Colonic mucosa (tissue), 4 donors: ENCODE measurements at places on chromosomes 16 and 17. TPM values are rescaled to one million over a fixed set of nuclear protein-coding genes. Genes with fewer than 3 reads are reported as not detected.

GRCh38 chr16:80375513-80375912 is 165.3 kb upstream of the DYNLRB2 start:
- no peak for DNase-seq

- no peak for DNase-seq
Observed at GRCh38 chr17:69997332-69997731, 77.7 kb upstream of the KCNJ16 start.

- DNase-seq: peak; percentile 81
Observed at GRCh38 chr16:68490829-68491575, 42.7 kb upstream of the SMPD3 start.

GRCh38 chr17:69287168-69287567 is 39.8 kb downstream of the ABCA5 start:
- no peak for DNase-seq

- peak; percentile 69 for DNase-seq
Observed at GRCh38 chr17:81090361-81091136, 55.6 kb downstream of the BAIAP2 start.

GRCh38 chr16:85838381-85838780 is 38.9 kb downstream of the COX4I1 start:
- no peak for DNase-seq

DNA sequence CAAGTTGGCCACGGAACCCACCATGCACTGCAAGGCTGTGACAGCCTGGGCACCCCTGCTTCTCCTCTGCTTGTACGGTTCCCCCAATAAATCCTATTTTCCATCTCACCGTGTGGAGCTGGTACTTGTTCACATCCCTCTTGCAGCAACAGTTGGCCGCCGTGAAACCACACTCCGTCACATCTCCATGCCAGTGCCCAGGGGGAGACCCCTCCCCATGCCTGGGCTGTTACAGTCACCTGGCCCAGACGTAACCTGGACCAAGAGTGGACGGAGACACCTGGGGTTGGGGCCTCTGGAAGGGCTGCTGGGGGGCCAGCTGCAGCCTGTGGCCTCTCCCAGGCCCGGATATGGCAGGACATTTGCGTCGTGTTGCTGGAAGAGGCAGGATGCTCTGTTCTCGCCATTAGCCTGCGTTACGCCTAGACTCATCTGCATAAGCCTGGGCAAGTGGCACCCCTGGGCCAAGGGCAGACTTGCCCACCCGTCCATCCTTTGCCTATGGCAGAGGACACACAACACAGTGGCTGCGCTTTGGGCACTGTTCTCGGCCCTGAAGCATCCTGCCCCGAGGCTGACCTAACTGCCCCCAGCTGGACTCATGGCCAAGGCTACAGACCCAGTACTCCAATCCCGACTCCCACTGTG is 14.2 kb upstream of the KREMEN2 start:
- DNase-seq: no peak

DNA sequence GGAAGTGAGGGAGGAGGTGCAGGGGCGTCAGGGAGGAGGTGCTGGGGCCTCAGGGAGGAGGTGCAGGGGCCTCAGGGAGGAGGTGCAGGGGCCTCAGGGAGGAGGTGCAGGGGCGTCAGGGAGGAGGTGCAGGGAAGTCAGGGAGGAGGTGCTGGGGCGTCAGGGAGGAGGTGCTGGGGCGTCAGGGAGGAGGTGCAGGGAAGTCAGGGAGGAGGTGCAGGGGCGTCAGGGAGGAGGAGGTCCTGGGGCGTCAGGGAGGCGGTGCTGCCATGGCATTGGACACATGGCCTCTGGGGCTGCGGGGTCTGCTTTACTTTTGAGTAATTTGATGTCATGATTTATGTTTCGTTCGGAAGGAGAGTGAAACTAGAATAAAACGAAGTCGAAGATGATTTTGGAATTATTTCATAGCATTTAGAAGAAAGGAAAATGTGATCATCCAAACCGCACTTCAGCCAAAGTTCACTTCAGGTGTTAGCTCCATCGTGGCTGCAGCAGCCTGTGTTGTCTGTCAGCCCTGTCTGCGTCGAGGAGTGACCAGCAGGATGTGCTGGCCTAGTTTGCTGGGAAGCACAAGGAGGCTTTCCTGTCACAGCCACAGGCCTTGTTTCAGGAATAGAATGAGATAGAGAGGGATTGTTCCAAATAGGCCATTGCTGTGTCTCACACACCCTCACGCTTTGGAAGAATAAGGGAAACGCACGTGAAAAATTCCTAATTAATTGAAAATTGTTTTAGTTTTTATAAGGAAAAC is 42.8 kb downstream of the RAB11FIP3 start:
- no peak for DNase-seq

- no peak for DNase-seq
Observed at GRCh38 chr16:555528-556473, 4.4 kb upstream of the PRR35 start.

DNA sequence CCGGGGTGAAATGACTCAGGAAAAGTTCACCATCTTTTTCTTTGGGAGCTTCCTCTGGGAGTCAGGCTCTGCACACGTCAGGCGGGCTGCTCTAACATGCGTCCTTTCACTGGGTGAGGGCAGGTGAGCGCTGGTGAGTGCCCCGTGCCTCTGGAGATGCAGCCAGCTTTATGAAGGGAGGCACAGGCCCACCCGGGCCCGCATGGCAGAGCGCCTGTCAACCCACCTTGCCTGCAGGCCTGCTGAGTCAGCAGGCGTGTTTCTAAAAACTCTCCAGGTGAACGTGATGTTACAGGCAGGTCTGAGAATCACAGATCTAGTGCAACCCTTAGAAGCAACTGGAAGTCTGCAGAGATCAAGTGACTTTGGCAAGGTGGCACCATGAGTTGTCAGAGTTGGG is 18.4 kb downstream of the MAP1LC3B start:
- DNase-seq: no peak

GRCh38 chr16:27225536-27226360 is 22.4 kb downstream of the KDM8 start:
- DNase-seq: peak; percentile 76

GRCh38 chr16:10338426-10338825 is 47.4 kb upstream of the ATF7IP2 start:
- no peak for DNase-seq

GRCh38 chr17:80825471-80826345 is 165.9 kb upstream of the CHMP6 start:
- no peak for DNase-seq

DNA sequence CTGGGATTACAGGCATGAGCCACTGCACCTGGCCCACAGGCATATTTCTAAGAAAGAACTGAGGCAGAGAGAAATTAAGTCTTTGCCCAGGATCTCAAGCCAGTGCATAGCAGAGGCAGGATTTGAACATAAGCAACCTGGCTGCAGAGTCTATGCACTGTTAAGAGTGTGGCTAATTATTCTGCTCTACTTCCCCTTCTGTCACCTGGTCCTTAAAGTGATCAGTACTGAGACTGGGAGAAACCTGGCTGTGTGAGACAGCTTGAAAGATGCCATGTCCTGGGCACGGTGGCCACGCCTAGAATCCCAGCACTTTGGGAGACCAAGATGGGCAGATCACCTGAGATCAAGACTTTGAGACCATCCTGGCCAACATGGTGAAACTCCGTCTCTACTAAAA is 58.1 kb downstream of the IQCK start:
- DNase-seq: no peak

- DNase-seq: no peak
Observed at GRCh38 chr17:56185491-56186221, 32.4 kb downstream of the ANKFN1 start.

- DNase-seq: no peak
Observed at GRCh38 chr17:36153895-36154610, 22.4 kb downstream of the TBC1D3B start.

GRCh38 chr16:13793841-13794409 is 126.0 kb upstream of the ERCC4 start:
- no peak for DNase-seq

- no peak for DNase-seq
Observed at GRCh38 chr16:31413943-31414342, 14.2 kb downstream of the COX6A2 start.

DNA sequence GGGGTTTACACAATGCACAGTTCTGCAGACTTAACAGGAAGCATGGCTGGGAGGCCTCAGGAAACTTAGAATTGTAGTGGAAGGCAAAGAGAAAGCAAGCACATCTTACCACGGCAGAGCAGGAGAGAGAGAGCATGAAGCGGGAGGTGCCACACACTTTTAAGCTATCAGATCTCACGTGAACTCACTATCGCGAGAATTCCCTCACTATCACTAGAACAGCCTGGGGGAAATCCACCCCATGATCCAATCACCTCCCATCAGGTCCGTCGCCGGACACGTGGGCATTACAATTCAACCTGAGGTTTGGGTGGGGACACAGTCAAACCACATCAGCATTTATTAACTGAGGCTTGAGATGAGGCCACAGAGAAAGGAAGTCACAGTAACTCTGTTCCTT is 326.7 kb downstream of the C16orf95 start:
- DNase-seq: no peak

DNA sequence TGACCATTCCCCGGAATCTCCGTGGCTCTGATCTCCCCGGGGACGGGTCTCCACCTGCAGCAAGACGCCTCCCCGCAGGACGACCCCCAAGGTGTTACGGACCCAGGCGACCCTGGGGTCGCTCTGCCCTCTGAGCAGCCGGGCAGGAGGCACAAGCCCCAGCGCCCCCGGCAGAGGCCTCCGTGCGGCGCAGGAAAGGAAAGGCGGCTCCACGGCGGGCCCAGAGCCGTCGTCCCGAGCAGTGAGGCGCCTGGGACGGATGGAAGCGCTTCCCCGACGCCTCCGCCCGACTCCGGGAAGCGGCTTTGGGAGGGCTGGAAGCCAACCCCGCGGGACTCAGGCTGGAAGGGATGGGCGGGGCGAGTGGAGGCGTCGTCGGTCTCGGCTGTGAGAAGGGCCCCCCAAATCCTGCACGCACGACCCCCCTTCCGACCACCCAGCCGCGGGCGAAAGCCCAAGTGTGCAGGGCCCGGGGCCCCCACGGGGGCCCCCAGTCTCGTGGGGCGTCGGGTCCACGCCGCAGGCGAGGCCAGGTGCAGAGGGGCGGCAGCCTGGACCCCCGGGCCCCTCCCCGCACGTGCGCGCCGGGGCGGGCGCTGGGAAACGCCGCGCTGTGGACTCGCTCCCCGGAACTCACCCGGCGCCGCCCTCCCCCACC is 32.7 kb upstream of the RPH3AL start:
- peak; percentile 30 for DNase-seq

GRCh38 chr16:24748242-24748641 is 18.8 kb downstream of the TNRC6A start:
- DNase-seq: no peak

DNA sequence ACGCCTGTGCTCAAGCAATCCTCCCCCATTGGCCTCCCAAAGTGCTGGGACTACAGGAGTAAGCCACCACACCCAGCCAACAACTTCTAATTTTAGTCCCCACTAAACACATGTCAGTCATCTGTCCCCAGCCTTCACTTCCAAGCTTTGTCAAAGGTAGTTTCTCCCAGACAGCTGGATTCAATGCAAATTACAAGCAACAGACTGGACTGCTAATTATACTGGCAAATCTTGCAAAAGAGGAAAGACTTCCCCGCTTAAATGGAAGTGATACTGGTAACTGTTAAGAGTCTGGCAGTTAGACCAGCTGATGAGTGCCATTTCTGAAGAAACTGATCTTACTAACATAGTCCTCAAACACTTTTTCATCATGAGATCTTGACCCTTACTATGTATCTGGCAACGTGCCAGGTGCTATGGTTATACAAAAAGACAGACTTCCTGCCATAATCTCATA is 8.2 kb upstream of the GGA2 start:
- no peak for DNase-seq

DNA sequence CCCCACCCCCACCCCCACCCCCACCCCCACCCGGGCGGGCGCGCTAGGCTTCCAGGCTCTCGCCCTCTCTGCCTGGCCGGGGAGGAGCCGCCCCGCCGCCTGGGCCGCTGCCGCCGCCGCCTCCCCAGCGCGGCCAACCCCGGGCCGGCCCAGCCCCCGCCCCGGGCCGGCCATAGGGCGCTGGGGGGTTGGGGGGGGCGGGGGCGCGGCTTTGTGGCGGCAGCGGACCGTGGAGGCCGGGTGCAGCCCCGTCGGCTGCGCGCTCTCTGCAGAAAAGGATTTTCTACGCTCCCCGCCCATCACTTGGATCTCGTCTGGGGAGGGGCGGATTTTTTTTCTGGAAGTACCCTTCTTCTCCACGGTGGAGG is 230.9 kb downstream of the MRTFB start:
- DNase-seq: peak; percentile 39

- DNase-seq: peak; percentile 8
Observed at GRCh38 chr17:279776-280175, 72.8 kb downstream of the RPH3AL start.

DNA sequence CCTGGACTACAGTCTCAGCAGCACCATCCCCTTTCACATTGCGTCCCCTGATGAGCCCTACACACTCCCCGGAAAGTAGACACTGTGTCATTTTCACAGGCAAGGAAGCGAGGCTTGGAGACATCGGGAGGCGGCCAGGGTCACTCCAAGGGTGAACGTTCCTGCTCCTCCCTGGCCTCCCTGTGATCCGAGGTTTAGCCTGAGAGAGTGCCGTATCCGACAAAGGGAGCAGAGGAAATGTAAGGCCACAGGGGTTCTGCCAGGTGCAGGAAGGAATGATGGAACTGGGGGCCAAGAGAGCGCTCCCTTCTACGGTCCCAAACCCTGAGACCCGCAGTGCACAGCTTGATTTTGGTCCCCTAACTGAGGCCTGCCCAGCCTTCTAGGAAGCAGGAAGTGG is 8.0 kb upstream of the PIK3R6 start:
- DNase-seq: no peak

GRCh38 chr16:22675745-22676540 is 138.0 kb upstream of the HS3ST2 start:
- no peak for DNase-seq

DNA sequence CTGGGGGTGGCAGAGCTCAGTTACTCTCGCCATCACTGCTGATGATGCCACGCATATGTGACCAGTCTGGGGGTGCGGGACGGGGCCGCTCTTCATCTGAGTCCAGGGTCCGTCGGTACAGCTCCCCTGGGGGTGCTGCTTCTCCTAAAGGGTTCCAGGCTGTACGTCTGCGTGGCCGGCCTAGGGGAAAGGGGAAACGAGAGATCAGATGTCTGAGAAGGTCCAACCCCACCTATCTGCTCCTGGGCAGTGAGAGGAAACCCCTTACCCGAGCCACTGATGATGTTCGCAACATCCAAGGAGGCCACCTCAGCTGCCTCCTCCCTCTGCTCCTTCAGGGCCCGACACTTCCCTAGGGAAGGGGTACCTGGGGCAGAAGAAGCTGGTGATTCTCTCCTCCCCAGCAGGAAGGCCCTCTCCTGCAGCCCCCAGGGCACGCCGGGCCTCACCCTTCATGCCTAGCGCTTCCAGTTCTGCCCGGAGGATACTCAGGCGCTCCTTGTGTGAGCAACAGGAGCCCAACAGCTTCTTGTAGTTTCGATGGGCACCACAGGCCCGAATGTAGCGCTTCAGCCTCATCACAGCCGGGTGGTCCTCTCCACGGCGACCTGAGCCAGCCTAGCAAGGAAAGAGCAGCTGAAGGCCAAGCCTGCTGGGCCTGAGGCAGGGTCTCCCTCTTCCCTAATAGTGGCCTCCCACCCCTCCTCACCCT is 2.1 kb downstream of the HIRIP3 start:
- DNase-seq: no peak

GRCh38 chr17:53649201-53649600 is 173.5 kb upstream of the KIF2B start:
- no peak for DNase-seq

GRCh38 chr17:1323336-1323735 is 43.9 kb downstream of the TRARG1 start:
- DNase-seq: no peak

ADAMTS18 gene
- total RNA-seq: 0.05 TPM

CD300LB gene
- 0.69 TPM for total RNA-seq

FKBP10 gene
- total RNA-seq: 12.8 TPM

CCL4L2 gene
- total RNA-seq: 0.42 TPM

SLC12A4 gene
- total RNA-seq: 8.7 TPM

CX3CL1 gene
- total RNA-seq: 4.6 TPM

CCNF gene
- 38.2 TPM for total RNA-seq

FBXO31 gene
- 35.1 TPM for total RNA-seq

KLHL10 gene
- total RNA-seq: not detected

TMEM114 gene
- total RNA-seq: not detected
